Pancreas (tissue), 10 donors: ENCODE measurements at places on chromosomes 16 and 17. TPM values are rescaled to one million over a fixed set of nuclear protein-coding genes. Genes with fewer than 3 reads are reported as not detected.

DNA sequence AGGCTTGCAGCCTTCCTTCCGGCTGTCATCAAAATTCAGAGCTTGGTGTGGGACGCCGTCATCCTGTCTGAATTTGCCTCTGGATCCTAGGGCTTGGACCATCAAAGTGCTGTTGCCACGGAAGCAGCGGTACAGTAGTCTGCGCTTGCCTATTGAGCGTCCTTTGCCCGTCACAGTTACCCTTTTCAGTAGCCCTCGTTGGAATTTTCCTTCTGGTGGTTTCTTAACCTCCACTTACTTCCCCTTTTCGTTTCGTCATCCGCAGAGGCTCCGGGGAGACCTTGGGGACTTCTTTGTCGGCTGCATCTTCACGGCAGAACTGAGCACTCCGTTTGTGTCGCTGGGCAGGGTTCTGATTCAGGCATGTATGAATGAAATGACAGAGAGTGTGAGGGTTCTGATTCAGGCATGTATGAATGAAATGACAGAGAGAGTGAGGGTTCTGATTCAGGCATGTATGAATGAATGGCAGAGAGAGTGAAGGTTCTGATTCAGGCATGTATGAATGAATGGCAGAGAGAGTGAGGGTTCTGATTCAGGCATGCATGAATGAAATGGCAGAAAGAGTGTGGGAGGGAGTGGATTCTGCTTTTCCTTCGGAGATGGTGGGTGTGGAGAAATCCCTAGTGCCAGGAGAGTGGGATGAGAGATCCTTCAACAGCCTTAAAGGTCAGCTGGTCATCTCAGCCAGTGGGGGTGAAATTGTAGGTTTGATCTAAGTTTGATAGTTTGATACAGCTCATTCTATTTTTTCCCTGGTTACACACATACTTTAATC lies 8.0 kb downstream of the TLCD3A start:
- H3K36me3 ChIP-seq, result peaks cover 7% of the 10 kb centered on the region
- no peak overlapping the region for H3K27ac ChIP-seq
- no peaks in the 10 kb centered on the region for H3K27me3 ChIP-seq

DNA sequence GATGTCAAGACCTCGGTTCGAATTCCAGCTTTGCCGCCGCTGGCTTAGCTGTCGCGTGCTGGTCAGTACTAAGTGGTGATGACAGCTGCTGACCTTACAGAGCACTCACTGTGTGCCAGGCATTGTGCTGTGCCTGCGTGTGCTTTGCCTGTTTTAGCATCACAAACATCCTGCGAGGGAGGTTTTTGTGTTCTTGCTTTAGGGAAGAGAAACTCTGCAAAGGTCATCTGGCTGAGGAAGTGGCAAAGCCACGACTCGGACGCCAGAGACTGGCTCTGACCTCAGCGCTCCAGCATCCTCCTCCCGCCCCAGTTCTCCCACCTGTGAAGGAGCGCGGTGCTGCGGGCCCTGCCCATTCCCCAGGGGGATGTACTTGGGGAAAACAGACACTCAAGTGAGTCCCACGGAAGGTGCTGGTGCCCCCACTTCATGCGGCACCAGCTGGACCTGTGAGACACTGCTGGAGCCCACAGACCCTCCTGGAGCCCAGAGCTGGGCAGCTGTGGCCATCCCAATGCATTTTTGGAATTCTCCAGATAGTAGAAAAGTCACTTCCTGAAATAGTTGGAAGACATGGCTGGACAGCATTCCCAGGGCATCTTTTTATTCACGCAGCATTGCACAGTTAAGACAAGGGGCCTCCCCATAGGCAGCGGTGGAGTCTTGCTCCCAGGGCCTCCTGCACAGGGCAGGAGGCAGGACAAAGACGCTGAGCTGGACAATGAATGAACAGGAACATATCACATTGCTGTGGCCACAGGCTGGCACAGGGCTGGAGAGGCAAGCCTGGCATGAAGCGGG lies 20.0 kb upstream of the HERPUD1 start:
- no peak overlapping the region for H3K4me3 ChIP-seq
- H3K27ac ChIP-seq, result peak overlapping the region; percentile 59

DNA sequence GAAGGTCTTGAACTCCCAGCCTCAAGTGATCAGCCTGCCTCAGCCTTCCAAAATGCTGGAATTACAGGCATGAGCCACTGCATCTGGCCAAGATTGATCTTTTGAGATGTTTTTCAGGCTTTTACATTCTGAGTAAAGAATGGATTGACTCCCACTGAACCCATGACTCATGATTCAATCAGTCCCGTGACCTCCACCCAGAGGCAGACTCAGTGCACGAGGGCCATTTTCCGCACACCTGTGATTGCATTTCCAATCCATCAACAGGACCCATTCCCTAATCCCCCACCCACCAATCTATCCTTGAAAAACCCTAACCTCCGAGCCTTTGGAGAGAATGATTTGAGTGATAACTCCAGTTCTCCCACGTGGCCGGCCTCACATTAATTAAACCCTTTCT lies 40.4 kb upstream of the PRKCB start:
- H3K36me3 ChIP-seq, result no peaks in the 10 kb centered on the region
- H3K4me1 ChIP-seq, result no peaks in the 10 kb centered on the region
- H3K4me3 ChIP-seq, result no peak overlapping the region
- no peaks in the 10 kb centered on the region for H3K27me3 ChIP-seq
- DNase-seq, result no peak

DNA sequence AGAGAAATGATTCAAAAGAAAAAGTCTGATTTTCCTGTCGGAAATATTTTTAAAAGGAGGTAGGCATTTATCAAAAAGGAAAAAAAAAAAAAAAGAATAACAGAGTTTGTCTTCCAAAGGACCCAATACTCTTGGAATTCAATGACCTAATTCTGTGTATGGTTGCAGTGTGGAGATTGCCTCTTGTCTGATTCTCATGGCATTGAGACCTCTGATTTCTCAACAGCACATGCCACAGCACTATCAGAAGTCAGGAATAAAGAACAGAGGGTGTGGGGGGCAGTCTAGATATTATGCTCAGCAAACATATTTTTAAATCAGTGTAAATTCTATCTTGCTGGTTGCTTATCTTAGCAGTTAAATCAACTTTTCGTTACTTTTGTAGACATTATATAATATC lies 81.3 kb upstream of the SOX9 start:
- H3K27ac ChIP-seq, result no peak overlapping the region
- no peak overlapping the region for H3K4me3 ChIP-seq
- no peaks in the 10 kb centered on the region for H3K4me1 ChIP-seq

FOXC2 gene
- polyA plus RNA-seq, result 0.23 TPM

OR1D5 gene
- polyA plus RNA-seq, result not detected
